ENCODE measurements at places on chromosomes 2 and 18.
A peak's percentile ranks its signal among the peaks of the same experiment; 100 is the strongest.

GRCh38 chr2:231362555-231363184 lies 32.8 kb upstream of the B3GNT7 start:
- no peak for DNase-seq

DNA sequence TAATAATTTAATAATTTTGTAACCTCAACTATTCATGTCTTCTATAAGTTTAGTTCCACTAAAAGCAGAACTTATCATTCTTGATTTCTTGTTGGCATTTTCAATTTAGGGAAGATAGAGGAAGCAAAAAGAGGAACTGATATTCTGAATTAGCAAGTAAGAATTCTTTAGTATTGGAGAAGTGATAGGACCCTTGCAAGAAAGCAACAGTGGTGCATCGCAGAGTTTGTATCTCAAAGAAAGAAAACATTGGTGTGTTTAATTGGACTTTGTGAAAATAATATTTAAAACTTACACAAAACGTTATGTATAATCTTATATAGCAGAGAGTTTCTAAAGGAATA lies 36.5 kb upstream of the TNFRSF11A start:
- DNase-seq = no peak

DNA sequence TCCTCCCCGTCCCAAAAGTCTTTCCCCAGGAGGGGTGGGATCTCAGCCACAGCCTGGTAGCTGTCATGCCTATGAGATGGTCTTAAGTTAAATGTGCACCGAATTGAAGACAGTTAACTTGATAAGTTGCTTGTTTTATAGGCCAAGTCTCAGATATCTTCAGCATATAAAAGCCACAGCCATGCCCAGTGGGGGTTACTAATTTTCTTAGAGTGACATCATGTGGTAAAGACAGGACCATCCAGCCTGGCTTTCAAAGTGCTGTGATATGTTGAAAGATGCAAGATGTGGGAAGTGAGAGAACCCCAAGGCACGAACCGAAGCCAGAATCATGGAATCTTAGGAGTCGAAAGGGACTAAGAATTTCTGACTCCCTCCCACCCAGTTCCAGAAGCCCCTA lies 42.1 kb upstream of the FAM124B start:
- no peak for DNase-seq

- DNase-seq = peak; percentile 28
Observed at GRCh38 chr2:44392338-44392943, 30.7 kb downstream of the CAMKMT start.

- no peak for DNase-seq
Observed at GRCh38 chr2:101775636-101776035, 78.1 kb downstream of the MAP4K4 start.

Measured in naive thymus-derived CD4-positive, alpha-beta T cell (primary cell).